Fibroblast of skin of left quadriceps (primary cell): ENCODE measurements at places on chromosomes 1 and 21.

- DNase-seq: peak; percentile 35
These were observed 57.7 kb downstream of the ATG4C start for GRCh38 chr1:62841587-62842169.

DNA sequence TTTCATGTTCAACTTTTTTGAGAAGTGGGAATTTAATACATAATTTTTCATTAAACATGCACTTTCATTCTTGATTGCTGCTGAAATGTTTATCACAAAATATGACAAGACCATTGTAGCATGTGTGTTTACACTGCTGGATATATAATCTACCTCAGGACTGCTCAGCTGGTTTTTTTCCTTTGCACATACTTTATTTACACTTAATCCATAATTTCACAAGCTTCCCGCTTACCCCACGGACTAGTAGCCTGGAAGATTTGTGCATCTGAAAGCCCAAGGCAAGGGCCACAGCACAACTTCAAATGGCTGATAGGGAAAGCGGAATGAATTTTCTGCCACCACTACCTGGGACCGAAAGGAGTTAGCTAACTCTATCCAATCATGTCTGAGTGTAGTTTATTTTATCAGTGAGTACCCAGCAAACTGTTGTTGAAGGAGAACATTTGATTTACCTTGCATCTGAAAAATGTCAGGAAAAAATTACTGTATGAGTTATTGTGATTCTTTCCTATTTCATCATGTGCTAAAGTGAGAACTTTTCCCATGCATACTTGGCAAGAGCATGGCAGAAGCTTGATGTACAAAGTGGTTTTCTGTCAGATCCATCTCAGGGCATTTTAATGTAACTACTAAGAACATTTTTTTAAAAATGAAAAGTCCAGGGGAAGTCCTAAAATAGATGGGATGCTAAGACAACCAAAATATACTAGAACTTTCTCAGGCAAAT lies 558.2 kb upstream of the USP24 start:
- DNase-seq: no peak

DNA sequence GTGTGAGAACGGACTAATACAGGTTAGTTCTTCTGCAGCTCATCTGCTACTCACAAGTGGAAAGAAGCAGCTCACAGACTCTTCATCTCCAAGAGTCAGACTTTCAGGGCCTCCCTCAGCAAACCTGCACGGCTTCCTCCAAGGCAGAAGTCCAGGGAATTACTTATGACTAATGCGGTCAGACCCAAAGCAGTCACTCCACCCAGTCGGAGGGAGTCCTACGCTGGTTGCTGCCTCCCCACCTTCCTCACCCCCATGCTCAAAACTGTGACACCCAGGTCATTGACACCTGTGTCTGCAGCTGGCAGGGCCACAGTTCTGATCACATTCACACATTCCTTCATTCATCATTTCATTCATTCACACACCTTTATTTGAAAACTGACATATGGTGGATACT lies 38.4 kb upstream of the PRDM2 start:
- DNase-seq: no peak

GRCh38 chr21:15731243-15731613 lies 1.4 kb downstream of the USP25 start:
- no peak for DNase-seq

- no peak for DNase-seq
These were observed 3.2 kb upstream of the ZBTB21 start for GRCh38 chr21:42013376-42013775.

DNA sequence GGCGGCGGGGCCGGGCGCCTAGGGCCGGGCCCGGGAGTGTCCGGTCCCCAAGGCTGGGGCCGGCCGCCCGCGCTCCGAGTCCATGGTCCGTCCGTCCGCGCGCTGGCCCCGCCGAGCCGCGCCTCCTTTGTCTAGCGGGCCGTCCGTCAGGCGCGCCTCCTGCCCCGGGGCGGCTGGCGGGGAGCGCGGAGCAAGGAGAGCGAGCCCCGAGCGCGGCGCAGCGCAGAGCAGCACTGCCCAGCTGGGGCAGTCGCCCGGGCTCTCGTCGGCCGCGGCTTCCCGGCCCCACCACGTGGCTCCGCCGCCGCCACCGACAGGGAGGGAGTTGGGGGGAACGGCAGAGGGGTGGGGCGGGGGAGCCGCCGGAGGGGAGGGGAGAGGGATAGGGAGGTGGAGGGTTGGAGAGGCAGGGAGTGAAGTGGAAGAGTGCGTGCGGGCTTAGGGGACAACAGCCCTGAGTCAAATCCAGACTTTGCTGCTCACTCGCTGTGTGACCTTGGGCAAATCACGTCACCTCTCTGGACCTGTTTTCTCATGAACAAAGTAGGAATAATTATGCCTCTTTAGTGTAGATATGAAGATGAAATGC lies at the start of gene NKAIN1:
Gene NKAIN1, minus strand, starts transcription at position 235 of the 589 bp plus-strand sequence. CDS start 340 bp downstream, outside the sequence.
- DNase-seq: no peak

GRCh38 chr21:44874240-44874496 lies 678 bp upstream of the PTTG1IP start:
- no peak for DNase-seq

- DNase-seq: no peak
These were observed 30.1 kb downstream of the C1orf21 start for GRCh38 chr1:184416946-184417345.

DNA sequence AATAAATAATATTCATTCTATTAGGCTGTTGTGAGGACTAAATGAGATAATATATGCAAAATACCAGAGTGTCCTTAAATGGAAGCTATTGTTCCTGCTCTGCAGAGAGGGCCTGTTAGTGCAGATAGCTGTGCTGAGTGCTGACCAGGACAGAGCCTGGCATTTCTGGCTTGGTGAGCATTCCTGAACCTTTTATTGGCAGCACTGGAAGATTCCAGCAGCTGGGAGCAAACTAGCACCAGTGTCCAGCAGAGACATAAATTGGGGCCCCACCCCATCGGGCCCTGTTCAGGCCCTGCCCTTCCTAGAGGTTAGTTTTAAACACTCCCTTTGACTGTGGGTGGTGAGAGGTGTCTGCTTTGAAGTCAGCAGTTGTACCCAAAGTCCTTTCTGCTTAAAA lies 85.9 kb upstream of the GADD45A start:
- DNase-seq: no peak
